ENCODE measurements at places on chromosomes 2 and 18.

- DNase-seq, result no peak
These were observed 65.6 kb downstream of the COL5A2 start for GRCh38 chr2:189113963-189114362.

GRCh38 chr2:162295009-162295408 lies 23.5 kb downstream of the IFIH1 start:
- DNase-seq, result no peak

DNA sequence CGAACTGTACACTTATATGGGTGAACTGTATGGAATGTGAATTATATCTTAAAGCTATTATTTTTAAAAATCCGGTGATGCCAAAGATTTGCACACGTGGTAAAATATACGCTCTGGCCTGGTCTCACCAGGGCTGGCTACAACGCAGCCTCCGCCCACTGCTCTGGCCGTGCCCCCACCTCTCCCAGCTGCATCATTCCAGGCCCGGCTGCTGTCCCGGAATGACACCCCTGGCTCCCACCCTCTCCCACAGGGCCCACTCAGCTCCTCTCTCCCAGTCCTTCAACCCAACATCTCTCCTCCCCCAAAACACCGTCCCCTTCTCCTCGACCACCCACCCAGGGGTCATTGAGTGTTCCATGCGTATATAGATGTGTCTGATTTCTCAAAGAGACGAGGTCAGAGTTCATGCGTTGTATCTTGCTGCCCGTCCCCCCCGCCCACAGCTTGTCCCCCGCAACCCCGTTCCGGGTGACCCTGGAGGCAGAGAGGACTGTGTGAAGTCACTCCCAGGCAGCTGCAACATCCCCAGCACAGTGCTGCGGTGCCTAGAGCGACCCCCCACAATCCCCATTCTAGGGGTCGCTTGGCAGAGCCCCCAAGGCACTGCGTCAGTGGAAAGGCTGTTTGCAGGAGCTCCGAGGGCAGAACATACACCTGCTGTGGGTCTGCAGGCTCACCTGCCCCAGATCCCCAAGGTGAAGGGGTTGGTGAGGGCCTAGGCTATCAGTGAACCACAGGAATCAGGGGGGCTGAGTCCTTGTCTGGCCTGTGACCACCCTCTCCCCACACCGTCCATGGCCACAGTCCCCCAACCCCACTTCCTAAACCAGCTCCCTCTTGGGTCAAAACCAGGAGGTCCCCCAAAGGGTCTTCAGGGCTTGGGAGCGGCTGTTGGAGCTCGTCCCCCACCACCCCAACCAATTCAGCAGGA lies 13.3 kb downstream of the DNMT3A start:
- DNase-seq, result no peak

DNA sequence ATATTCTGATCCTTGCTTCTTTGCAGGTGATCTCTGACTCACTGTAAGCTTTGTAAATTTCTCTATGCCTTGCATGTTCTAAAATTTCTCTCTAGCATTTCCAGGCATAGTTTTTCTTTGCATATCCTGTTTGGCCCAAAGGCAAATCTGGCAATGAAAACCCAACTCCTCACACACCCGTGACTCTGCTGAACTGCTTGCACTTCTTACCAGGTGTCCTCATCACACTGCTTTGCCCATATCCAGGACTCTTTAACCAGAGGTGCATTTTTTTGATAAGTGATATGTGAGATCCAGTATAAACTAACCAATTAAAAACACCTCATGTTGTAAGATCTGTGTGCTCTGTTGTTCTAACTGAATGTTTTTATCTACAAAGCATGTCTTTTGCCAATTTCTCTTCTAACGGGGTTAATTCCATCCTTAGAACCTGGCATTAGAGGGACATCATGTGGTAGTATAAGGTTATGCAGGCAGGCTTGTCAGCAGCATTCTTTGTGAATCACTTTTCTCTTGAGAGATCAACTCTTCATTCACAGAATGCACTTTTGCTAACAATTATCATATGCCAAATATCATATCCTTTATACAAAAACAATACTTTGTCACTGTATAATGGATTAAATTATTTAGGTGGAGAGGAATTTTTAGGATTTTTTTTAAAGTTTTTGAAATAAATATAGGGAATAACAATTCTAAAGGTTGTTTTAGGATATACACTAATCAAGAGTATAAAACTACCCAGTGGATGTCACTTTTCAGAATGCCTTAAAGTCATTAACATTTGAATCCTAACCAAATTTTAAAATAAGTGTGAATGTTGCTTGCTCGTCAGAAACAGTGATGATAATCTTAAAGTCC lies 20.8 kb upstream of the TMX3 start:
- DNase-seq, result no peak

GRCh38 chr18:47772374-47773248 lies 157.8 kb downstream of the SMAD2 start:
- DNase-seq, result peak; percentile 91

DNA sequence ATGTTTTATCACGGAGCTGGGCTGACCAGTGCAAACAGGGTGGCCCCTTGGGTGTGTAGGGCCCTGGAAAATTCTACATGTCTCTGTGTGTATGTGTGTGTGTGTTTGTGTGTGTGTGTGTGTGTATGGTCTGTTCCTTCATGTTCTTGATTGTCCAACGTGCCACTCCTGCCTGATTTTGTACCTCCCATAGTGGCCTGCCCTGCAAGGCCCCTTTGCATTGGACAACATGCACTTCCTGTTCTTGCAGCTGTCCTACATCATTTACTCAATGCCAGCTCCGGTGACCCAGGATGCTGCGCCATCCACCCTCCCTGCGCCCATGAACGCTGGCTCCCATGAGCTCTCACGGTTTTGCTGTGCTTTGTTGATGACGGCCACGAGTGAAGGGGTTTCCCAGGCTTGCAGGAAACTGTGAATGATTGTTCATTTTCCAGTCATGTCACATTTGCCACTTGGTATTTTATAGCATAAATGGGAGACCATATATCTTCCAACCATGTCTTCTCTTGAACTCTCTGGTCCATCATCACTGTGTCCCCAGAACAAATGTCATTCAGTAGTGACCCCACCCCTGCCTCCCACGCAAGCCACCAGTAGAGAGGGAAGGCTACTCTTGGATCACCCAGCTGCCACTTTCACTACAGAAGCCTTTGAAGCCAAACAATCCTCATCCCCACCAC lies 69.7 kb upstream of the NCK2 start:
- DNase-seq, result no peak

DNA sequence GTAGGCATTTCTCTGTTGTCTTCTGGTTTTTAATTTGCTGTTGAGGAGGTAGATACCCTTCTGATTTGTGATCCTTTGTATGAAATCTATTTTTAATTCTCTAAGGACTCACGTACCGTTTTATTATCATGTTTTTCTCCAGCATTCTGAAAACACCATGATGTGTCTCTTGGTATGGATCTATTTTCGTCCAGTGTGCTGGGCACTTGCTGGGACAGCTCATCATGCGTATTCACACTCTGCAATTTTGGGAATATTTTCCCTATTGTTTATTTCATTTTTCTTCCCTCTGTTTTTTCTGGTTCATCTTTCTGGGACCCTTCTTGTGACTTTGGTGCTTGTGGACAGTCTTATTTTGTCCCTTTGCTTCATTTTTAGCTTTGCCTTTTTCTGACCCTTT lies 21.9 kb downstream of the RPIA start:
- no peak for DNase-seq

- DNase-seq, result no peak
These were observed 415.4 kb upstream of the RGPD4 start for GRCh38 chr2:107411267-107411666.

DNA sequence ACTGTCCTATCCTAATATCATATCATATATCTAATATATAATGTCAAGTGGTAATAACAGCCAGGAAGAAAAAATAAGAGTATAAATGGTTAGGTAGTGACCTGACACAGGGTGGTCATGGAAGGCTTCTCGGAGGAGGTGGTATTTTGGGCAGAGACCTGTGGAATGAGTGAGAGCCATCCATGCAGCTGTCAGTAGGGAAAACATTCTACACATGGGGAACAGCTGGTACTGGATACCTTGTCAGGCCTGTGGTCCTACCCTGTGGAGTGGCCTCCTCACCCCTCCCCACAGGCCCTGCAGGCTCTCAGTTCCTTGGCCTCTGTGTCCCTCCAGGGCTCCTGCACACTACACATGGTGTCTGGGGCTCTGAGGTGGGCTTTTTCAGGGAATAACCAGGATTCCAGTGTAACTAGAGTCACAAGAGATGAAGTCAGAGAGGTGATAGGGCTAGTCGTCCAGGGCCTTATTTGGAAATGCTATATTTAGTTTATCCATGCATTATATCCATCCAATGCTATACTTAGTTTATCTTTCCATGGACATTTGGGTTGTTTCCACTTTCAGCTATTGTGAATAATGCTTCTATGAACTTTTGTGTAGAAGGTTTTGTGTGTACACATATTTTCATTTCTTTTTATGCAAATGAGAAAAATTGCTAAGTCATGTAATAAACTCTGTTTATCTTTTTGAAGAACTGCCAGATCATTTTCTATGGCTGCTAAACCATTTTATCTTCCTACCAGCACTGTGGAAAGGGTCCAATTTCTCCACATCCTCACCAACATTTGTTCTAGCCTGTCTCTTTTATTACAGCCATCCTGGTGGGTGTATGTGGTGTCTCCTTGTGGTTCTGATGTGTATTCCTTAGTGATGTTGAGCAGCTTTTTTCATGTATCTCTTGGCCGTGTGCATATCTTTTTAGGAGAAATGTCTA lies 75.6 kb downstream of the TPGS2 start:
- no peak for DNase-seq

DNA sequence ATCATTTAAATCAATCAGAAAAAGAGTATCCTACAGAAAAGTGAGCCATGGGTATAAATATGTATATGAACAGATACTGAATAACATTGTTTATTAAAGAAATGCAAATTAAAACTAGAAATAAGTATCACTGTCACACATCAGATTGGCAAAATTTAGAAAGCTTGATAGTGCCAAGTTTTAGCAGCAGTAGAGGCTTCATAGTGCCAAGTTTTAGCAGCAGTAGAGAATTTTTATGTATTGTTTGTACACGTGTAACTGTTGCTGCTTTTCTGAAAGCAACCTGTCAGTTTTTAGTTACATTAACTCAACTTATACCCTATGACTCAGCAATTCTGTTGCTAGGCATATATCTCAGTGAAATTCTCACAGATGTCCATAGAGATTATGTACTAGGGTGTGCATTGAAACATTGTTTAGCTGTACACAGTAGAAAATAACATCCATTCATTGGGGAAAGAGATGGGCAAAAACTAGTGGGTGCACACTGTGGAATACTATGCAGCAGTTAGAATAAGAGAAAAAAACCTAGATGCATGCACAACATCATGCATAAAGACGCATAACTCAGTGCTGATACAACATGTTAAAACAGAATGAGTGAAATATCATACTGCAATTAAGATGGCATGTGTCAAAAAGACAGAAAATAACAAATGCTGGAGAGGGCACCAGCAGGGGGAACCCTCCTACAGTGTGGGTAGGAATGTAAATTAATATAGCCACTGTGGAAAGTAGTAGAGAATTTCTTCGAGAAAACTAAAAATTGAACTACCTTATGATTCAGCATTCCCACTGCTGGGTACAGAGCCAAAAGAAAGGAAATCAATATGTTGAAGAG lies 294.5 kb upstream of the NT5C1B start:
- peak; percentile 28 for DNase-seq

GRCh38 chr18:24246143-24246542 lies 107.3 kb downstream of the CABYR start:
- no peak for DNase-seq

GRCh38 chr2:230775737-230776136 lies 63.1 kb downstream of the CAB39 start:
- DNase-seq, result no peak

- DNase-seq, result no peak
These were observed 246.0 kb upstream of the KCNJ3 start for GRCh38 chr2:154452471-154452870.

- DNase-seq, result no peak
These were observed 103.4 kb upstream of the SLC35G4 start for GRCh38 chr18:11505993-11506392.

GRCh38 chr2:174778085-174778981 lies 14.1 kb upstream of the CHRNA1 start:
- no peak for DNase-seq

DNA sequence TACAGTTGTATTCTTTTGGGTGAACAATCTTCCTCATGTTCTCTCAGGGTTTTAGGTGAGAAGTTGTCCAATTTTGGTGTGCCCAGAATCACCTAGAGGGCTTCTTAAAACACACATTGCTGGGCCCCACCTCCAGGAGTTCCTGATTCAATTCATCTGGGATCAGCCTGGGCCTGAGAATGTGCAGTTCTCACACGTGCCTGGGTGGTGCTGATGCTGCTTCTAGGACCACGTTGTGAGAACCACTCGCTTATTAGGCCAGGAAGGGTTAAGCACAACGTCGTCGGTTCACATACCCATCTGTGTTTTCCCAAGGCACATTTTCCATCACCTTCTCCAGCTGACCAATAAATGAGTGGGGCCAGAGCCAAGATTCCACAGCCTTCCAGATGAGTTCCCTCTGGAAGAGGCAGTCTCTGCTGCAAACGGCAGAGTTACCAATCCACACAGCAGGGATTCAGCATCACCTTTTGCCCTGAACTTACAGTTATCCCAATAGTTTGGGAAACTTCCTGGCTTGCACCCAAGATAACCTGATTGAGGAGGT lies 277.7 kb upstream of the HNRNPA3 start:
- no peak for DNase-seq

GRCh38 chr2:235088496-235088921 lies 136.7 kb downstream of the SH3BP4 start:
- no peak for DNase-seq

DNA sequence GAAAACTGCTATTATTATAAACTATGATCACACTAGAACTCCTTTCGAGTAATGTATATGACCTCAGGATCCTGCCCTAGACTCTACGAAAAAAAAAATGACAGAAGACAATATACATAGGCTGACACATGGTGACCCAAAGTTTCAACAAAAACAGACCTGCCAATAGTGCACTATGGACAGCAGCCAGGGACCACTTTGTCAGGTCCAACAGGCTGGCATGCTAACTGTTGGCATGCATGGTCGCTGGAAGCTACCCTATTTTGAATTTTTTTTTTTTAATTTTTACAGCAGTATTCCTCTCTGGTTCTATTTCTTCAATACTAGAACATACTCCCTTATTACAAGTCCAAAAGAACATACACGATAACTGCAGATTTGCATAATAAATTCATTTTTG lies 38.1 kb downstream of the REV1 start:
- no peak for DNase-seq

- DNase-seq, result no peak
These were observed 851.6 kb downstream of the DCC start for GRCh38 chr18:53191634-53192033.

DNA sequence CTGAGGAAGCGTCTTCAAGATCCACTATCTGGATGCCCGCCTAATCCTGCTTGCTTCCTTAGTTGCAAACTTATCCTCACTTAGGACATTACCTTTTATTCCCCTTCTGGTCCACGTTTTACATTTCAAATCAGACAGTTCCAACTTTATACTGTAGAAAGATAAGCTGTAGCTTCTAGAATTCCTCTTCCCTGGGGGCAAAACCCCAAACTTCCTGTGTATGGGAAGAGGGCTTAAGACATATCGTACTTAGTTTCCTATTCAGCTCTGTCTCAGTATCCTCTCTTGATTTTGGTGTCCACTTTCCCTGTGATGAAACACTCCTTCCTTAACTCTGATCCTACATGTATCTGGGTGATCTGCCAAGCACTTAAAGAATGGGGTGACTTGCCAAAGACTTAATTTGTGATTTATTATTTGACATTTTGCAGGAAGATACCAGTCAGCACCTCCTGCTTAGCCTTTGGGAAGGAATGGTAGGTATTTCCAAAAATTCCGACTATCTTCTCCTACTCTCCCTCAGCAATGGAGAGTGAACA lies 245.2 kb downstream of the CDCA7 start:
- DNase-seq, result no peak
